Urinary bladder (tissue), 4 donors: ENCODE measurements at places on chromosomes 11 and 22. TPM values are rescaled to one million over a fixed set of nuclear protein-coding genes. Genes with fewer than 3 reads are reported as not detected.

DNA sequence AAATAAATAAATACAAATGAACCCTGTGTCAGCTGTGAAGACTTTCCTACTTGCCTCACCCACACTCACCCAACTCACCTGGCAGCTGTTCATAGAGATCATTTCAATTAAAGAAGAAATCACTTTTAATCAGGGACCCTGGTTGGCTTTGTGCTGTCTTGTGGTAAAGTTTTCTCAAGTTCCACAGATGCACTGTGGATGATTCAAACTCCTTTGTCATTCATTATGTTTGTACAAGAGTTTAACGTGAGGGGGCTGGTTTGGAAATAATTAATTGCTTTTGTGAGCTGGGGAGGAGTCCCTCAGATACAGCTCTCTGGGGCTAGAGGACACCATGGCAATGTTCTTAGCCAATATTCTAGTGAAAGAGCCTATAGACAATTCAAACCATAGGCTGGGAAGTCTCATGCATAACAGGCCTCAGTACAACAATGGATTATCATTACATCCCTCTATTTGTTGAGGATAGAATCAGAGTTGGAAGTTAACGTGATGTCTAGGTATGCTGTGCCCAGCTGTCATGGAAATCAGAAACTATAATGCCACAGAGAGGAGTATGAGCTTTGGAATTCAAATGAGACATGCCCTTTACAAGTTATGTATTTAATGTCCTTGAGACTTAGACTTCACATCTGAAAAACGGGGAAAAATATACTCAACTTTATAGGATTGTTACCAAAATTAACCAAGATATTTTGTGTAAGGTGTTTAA is 698.5 kb downstream of the KCNA4 start:
- DNase-seq, result no peak

- no peak for DNase-seq
Observed at GRCh38 chr11:13644997-13645687, 23.3 kb upstream of the FAR1 start.

DNA sequence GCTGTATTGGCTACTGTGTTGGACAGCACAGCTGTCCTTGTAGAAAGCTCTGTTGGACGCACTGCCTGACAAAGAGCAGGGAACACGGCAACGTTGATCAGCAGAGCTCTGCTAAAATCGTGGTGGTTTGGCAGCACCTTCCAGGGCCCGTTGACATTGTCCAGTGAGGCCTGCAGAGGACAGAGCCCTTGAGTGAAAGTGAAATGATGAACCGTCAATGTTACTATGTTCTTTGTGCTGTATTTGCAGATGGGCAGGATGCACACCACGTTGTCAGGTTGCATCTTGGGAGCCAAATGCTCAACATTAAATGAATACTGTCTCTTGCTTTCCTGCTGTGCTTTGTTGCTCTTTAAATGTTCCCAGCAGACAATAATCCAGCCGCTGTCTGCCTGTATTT is 69.7 kb downstream of the NELL1 start:
- DNase-seq, result no peak

GRCh38 chr11:42947405-42947804 is 364.4 kb upstream of the API5 start:
- DNase-seq, result no peak

HBE1 gene
- polyA plus RNA-seq, result 0.18 TPM

OR51B5 gene
- polyA plus RNA-seq, result not detected

OMP gene
- polyA plus RNA-seq, result not detected

SLC6A5 gene
- not detected for polyA plus RNA-seq

KRTAP5-1 gene
- not detected for polyA plus RNA-seq

RASGRP2 gene
- polyA plus RNA-seq, result 46.1 TPM

UBQLNL gene
- polyA plus RNA-seq, result 0.35 TPM
